ENCODE measurements at places on chromosomes 4 and X.

DNA sequence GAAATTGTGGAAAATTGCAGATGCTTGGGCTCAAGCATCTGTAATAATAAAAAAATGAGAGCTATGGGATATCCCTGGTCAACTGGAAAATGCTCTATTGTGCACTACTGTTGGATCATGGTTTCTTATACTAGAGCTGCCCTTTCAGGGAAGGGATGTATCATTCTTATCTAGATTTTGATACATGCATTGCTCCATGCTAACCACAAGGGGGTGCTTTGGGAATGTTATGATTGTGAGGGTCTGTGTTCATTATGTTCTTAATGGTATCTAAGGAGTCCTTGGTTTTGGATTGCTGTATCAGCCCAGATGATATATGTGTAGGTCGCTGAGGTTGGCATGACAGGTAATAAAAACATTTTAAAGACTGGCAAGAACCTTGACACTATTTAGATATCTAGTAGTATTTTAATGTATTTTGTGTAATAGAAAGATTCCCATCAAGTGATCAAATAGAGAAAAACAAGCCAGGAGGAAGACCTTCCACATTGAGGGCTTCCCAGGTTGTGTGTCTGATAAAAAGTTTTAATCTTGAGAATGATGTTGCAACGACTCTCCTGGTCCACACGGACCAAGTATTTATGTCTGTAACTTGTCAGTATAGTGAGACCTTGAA is 49.2 kb upstream of the TLR2 start:
- DNase-seq, result peak; percentile 7

DNA sequence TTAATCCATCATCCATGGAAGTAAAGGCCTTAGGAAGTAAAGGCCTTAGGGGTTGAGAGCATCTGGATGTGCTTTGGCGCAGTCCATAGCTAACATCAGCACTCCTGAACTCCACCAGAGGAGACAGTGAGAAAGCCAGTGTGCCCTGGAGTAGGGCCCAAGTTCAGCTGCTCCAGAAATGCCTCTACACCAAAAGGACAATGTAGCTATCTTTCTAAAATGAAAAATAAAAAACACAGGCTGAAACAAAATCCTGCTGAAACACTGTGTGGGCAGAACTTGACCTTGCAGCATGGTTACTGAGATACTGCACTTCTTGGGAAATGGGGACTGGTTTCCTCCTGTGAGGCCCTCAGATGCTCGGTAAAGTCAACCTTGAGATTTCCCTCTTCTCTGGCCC is 29.3 kb downstream of the SH3RF1 start:
- DNase-seq, result no peak

DNA sequence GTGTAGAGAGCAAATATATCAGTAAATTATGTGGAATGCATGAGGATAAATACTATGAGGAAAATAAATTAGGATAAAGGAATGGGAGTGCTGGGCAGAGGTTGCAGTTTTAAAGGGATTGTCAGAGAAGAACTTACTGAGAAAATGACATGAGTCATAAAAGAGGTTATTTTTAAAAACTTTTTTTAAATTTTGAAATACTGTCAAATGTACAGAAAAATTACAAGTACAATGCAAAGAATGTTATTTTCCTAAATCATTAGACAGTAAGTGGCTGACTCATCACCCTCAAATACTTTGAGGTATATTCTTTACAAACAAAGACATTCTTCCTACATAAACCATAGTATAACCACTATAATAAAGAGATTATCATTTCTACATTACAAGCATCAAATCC is 29.8 kb upstream of the H2AZ1 start:
- DNase-seq, result no peak

- DNase-seq, result no peak
Observed at GRCh38 chr4:52991472-52991871, 129.4 kb downstream of the RASL11B start.

GRCh38 chr4:51960486-51960885 is 59.7 kb downstream of the LRRC66 start:
- no peak for DNase-seq

GRCh38 chrX:140821280-140821679 is 111.7 kb downstream of the LINC00632 start:
- no peak for DNase-seq

DNA sequence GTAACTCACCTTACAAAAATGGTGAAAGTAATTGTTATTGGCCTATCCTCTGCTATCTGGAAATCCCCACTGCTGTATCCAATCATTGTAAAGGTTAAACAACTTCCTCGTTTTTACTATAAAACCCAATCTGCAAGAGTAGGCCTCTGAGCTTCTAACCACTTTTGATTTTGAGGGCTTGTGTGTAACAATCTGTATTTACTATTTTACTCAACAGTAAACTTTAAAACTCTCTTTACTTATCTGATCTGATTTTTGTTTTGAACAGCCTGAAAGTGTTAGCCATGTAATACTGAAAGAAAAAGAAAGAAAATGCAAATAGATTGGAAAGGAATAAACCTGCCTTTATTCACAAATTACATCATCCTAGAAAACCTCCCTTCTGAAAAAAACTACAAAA is 63.1 kb downstream of the SLC10A7 start:
- no peak for DNase-seq

- no peak for DNase-seq
Observed at GRCh38 chr4:56149591-56149990, 200.8 kb downstream of the CEP135 start.

- DNase-seq, result no peak
Observed at GRCh38 chrX:27307546-27307945, 155.6 kb downstream of the PPP4R3C start.

DNA sequence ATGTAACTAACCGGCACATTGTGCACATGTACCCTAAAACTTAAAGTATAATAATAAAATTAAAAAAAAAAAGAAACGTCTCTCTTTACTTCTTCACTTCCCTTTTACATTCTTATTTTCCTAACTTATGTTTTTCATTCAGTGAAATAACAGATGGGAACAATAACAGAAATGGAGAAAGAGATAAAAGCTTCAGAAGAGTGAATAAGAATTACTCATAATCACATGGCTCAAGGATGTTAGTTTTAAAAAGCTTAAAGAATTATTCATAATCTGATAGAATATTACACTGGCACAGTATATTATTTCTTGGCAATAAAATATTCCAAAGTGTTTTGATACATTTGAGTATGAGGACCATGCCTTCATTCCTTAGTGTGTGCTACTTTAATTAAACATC is 175.6 kb downstream of the COL25A1 start:
- DNase-seq, result no peak

GRCh38 chrX:68571610-68572311 is 72.9 kb downstream of the YIPF6 start:
- no peak for DNase-seq

DNA sequence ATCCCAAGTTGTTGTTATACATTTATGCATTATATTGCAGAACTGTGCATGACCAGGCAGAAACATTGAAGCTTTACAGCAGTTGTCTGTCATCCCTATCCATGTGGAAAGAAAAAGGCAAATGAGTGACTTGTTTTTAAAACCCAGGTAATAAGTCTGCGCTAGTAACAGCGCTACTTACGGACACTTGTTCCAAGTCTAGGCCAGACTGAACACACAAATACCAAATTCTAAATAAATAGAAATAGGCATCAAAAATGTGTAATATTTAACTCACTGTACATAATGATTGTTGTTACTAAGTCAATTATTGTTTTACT is 548 bp upstream of the MAML3 start:
- DNase-seq, result no peak

- DNase-seq, result no peak
Observed at GRCh38 chr4:25923745-25924144, 9.7 kb downstream of the SMIM20 start.

DNA sequence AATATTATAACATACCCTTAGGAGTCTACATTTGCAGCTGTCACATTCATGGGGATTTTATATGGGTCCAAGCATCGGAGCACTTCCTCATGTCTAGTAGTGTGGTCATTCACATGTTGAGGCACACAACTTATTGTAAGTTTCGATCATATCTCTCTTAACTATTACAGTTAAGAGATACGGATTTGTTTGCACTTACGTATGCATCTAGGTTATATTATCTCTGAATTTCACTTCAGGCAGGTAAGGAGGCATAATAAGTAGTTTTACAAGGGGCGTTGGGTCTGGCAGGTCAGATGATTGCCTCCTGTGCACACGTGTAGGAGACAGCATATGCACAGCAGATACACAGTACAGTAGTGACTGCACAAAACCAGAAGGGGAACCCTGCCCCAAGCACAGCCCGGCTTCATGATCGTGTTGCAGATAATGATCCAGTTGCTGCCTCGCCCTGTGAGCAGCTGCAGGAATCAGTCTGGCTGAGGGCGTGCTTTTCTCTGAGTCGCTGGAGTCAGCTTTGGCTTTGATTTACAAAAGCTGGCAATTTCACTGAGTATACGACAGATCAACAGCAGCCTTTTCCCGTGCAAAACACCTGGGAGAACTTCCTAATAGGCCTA is 302.9 kb upstream of the GATB start:
- no peak for DNase-seq

GRCh38 chrX:110915111-110915510 is 119.5 kb upstream of the CHRDL1 start:
- DNase-seq, result no peak

DNA sequence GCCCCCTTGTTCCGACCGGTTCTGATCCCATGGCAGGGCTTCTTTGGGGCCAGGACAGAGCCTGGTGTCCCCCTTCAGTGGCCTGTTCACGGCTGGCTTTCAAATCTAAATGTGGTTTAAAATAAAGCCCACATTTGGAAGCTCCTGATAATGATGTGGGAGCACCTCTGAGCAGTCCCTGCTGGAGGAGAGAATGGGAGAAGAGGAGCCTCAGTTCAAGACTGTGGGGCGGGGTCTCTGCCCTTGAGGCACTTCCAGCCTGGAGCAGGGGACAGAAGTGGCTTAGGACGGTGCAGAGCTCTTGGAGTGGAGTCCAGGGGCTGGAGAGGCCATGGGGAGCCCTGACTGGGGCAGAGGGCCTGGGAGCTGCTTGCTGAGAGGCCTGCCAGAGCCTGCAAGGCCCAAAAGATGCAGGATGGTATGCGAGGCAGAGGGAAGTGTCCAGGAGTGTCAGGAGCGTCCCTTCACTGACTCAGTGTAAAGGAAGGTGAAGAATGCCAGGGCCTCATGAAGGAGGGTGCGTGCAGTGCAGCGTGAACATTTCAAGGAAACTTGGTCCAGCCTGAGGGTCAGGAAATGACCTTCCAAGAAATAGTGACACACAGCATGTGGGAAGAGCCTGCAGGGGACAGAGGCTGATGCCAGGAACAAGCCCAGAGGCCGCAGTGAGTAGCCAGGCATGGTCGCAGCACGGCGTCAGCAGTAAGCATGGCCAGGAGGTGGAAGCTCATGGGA is 21.1 kb upstream of the TADA2B start:
- DNase-seq, result no peak

DNA sequence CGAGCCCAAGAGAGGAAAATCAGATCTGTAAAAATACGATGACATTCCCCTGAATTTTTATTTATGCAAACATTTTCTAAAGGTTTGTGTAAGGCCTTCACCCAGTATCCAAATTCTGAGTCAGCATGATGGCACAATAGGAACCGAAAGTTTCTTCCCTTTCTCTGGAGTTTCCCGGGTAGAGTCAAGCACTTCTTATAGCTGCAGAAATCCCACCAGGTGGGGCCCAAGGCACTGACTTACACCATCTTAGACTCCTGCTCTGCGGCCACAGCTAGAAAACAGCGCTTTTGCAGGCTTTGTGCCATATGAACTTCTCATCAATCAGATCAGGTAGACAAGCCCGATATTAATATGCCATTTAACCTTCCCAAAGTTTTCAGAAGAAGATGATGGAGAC is 13.4 kb downstream of the LEF1 start:
- DNase-seq, result no peak

DNA sequence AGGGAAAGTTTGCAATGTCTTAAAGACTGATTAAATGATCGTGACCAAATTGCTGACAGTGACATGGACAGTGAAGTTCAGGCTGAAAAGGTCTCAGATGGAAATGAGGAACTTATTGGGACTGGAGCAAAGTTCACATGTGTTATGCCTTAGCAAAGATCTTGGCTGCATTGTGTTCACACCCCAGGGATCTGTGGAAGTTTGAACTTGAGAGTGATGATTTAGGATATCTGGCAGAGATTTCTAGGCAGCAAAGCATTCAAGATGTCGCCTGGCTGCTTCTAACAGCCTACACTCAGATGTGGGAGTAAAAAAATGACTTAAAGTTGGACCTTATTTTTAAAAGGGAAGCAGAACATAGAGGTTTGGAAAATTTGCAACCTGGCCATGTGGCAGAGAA is 21.4 kb downstream of the SCARB2 start:
- no peak for DNase-seq

GRCh38 chr4:5389756-5390310 is 318.5 kb downstream of the EVC2 start:
- no peak for DNase-seq

DNA sequence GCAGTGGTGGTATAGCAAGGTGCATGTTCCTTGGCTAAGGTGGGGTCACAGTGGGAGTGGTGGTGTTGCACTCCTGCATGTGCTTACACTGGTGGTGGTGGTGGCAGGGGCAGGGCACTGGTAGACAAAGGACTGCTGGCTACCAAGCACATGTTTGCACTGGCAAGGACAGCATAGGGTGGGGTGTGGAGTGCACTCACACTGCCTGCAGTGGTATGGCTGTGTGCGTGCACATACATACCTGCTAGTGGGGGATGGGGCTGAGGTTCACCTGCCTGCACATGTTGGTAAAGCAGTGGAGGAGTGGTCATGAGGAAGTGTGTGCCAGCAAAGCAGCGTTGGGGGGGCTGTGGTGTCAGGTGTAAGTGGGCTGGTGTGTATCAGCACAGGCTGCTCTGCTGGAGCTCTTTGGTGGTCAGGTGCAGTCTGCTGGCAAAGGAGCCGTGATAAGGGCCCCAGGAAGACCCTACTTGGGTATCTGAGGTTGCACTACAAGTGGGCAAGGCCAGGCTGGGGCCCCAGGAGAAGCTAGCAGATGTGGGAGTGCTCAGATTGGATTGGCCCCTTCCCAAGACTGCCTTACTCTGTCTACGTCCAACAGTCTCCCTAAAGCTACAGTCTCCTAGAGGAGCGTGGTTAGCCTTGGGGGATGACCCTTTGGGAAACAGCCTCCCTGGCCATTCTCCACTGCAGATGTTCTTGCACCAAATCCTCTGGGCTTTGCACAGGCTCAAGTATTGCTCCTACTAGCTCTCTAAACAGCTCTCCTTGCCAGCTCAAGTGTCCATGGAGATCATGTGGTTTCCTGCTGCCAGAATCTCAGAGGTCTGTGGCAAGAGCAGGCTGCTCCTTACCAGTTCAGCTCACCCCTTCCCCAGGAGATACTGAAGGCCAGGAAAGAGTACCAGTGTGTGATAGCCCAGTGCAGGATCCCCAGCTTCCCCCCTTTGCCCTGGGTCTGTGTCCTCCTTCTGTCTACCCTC is 486.3 kb upstream of the PABPC4L start:
- no peak for DNase-seq

- DNase-seq, result no peak
Observed at GRCh38 chr4:94507281-94507680, 55.5 kb downstream of the PDLIM5 start.

GRCh38 chrX:116317409-116317808 is 119.0 kb upstream of the SLC6A14 start:
- peak; percentile 77 for DNase-seq

GRCh38 chr4:183828125-183828524 is 77.0 kb upstream of the STOX2 start:
- DNase-seq, result no peak

- DNase-seq, result no peak
Observed at GRCh38 chr4:122766950-122767349, 34.4 kb downstream of the BBS12 start.

Data from NCI-H1105 (cell line).